Stromal cell of bone marrow (primary cell): ENCODE measurements at places on chromosomes 5 and 9.

- DNase-seq: no peak
Observed at GRCh38 chr5:102294886-102295395, 1.1 kb downstream of the SLCO4C1 start.

DNA sequence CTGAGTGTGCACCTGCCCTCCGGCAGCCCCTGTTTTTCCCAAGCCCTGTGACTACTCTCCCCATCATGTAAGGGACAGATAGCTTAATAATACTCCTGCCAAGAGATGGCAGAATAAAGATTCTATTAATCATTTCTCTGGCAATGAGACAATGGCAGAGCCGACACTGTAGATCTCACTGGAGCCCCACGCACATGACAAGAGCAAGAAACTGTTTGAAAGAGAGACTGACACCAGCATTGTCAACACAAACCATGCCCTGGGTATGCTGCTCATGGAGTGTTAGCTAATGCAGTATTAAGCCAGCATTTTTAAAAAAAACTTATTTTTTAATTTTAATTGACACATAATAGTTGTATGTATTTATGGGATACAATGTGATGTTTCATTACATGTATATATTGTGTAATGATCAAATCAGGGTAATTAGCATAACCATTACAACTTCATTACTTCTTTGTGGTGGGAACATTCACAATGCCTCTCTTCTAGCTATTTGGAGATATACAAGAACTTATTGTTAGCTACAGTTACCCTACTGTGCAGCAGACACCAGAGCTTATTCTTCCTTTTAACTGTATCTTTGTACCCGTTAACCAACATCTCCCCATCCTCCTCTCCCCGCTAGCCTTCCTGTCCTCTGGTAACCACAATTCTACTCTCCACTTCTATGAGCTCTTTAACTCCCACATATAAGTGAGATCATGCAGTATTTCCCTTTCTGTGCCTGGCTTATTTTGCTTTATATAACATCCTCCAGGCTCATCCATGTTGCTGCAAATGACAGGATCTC lies 31.5 kb upstream of the SEMA4D start:
- DNase-seq: no peak

DNA sequence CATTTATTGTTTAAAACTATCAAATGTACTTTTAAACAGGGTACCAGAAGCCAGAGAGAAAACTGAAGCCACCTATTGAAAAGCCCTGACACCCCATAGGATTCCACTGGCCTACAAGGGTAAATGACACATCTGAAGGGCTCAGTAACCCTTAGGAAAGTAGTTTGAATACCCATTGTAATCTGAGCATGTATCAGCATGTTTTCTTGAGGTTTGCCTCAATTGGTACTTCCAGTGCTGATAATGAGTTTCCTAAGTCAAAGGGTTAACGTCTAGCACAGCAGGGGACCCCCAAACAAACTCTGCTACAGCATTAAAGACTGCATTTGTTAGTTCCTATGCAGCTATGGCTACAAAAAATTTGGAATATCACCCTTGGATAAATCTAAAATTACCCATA lies 657.1 kb downstream of the NR2F1-AS1 start:
- DNase-seq: no peak

GRCh38 chr9:17742067-17742466 lies 163.2 kb downstream of the SH3GL2 start:
- no peak for DNase-seq

- no peak for DNase-seq
Observed at GRCh38 chr9:72589667-72590521, 68.5 kb downstream of the TMC1 start.

GRCh38 chr5:134506054-134507039 lies 19.1 kb upstream of the JADE2 start:
- no peak for DNase-seq

DNA sequence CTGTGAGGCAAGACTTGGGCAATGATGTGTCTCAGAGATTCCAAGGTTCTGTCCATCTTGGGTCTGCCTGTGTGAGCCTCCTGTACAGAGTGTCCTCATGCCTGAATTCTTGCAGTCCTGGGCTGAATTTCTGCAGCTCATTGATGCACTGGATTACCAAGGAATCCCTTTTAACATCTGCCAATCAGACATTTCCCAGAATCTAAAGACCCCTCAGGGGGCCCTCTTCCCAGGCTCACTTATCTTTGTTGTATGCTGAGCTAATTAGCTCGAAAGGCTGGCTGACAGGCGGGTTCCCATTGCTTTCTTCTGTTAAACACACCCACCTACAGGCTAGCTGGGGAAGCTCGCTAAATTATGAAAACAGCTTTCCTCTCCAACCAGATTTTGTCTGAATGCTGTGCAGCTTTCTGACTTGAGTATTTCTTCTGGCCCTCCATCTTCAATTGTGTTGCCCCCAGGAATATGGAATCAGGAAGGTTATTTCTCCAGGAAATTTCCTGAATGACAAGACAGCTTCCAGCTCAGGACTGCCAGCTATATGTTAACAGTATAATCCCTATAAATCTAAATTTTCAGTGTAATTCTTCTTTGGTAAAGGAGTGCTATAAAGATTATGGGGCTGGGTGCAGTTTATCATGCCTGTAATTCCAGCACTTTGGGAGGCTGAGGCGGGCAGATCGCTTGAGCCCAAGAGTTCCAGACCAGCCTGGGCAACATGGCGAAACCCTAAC lies at the start of gene LIX1:
LIX1 (minus strand) TSS at position 91 of the 734 bp plus-strand sequence; CDS start at position 56, 35 bp downstream.
- DNase-seq: no peak

DNA sequence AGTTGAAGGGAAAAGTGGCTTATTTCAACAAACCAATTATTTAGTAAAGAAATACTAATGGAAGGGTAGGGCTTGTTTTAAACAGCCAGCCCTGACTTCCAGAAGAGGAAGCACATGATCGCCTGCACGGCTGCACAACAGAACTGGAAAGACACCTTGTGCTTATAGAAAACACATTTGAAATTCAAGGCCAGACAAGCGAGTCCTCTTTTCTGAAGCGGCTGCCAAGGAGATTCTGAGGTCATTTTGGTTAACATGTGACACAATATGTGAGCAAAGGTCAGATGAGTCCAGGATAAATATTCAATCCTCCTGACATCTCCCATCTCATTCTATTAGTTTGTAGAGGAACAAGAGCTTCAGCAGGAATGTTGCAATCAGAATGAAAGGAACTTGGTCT lies 461.4 kb upstream of the ST8SIA4 start:
- peak; percentile 17 for DNase-seq

GRCh38 chr5:52818360-52818759 lies 30.6 kb downstream of the ITGA1 start:
- DNase-seq: no peak

DNA sequence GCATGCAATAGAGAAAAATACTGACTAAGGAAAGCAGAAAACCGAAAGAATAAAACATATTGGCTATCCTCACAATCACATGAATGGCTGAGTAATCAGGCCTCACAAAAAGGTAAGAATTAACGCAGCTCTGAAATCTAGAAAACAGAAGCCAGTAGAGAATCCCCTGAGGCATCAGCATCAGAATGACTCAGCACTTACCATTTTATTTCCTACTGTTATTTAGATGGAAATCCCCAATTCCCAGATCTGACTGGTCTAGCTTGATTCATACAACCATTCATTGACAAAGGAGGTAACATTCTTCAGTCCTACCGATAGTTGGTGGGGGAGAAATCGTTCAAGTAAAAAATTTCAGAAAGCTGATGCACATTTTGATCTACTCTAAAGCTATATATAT lies 1408.4 kb upstream of the WWC1 start:
- peak; percentile 1 for DNase-seq

DNA sequence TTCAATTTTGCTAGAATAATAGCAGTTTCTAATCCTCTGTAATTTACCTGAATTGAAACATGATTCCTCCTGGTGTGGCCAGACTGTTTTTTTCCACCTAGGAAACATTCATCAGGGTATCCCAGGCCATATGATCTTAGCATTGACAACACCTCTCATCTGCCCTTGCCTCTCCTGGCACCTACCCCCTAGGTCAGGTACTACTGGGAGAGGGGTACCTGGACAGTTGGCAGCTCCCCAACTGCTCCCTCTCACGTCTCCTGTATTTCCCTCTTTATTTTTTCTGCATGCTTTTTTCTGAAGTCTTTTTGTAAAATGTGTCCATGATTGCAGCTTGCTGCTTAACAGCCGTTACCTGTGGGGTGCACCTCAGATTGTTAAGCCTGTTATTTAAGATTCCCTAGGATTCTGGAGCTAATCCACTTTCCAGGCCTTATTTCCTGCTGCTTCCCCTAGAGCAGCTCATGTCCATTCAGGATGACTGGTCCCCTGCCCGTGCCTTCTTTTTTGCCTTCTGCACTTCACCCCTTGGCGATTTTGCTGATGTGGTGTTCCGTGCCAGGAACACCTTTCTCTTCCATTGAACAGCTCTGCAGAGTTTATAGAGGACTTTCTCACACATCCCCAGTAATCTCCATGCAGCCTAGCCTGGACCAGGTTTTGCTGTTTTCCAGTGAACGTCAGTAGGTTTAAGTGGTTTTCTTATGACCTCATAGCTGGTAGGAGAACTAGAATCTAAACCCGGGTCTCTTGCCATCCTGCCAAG lies 33.6 kb downstream of the SNX30 start:
- DNase-seq: no peak
